Left ventricle myocardium inferior (tissue), 1 donor: ENCODE measurements at places on chromosomes 12 and 14.

DNA sequence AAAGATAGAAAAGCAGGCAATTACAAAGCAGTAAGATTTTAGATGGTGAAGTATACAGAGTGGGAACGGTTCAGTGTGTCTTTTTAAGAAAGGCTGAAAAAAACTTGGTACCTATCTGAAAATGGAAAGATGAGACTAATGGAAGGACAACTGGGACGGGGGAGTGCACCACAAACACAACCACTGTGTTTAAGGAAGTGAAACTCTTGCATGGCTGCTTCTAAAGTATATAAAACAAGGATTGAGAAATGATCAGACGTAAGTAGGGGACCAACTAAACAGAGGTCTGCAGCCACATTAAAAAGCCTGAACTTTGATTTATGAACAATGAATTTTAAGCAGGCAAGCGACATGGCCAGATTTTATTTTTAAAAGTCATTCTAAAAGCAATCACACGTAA is 328.6 kb downstream of the MDGA2 start:
- no peak for DNase-seq

DNA sequence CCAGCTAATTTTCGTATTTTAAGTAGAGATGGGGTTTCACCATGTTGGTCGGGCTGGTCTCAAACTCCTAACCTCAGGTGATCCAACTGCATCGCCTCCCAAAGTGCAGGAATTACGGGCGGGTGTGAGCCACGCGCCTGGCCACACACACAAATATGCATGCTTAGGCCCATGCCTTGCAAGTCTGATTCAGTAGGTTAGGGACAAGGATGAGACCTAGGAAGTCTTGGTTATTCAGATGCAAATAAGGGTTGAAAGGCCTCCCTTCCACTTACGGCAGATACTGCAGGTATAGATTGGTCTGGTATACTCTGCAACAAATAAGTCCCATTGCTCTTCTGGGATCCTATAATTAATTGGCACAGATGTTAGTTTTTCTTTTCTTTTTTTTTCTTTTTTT is 32.9 kb downstream of the TXNRD1 start:
- DNase-seq = no peak

DNA sequence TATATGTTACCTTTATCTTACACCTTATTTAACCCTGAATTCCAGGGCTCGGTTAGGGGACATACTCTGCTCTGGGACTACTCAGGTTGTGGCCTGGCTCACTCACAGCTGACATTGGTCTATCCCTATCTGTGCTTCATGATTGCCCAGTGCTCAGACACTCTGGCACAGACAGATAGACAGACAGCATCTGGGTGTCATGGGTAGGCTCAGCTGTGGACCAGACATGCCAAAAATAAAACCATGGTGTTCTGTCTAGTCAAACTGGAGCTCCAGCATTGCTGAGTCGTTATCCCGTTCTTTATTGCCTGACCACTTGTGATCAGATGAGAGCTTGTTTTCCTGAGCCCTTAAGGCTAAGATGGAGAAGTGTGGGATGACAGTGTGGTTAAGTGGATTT is 29.0 kb downstream of the FBXW8 start:
- DNase-seq = peak; percentile 30

DNA sequence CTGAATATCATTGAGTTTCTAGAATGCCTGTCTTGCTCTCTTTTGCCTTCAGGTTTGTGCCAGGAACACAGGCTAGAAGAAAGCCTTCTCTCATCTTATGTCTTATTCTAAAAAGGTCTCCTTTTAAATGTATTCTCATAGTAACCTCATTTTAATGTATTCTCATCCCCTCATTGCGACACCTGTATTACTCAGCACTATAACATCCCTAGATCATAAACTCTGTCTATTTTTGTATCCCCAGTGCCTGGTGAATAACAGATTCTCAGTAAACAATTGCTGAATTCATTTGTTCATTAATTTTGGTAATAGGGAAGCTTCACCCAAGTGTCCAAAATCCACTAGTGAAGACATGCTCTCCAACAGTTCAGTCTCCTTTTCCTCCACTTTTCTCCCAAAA is 8.8 kb upstream of the LRRK2 start:
- no peak for DNase-seq

GRCh38 chr14:65791191-65791981 is 378.9 kb downstream of the FUT8 start:
- DNase-seq = no peak

DNA sequence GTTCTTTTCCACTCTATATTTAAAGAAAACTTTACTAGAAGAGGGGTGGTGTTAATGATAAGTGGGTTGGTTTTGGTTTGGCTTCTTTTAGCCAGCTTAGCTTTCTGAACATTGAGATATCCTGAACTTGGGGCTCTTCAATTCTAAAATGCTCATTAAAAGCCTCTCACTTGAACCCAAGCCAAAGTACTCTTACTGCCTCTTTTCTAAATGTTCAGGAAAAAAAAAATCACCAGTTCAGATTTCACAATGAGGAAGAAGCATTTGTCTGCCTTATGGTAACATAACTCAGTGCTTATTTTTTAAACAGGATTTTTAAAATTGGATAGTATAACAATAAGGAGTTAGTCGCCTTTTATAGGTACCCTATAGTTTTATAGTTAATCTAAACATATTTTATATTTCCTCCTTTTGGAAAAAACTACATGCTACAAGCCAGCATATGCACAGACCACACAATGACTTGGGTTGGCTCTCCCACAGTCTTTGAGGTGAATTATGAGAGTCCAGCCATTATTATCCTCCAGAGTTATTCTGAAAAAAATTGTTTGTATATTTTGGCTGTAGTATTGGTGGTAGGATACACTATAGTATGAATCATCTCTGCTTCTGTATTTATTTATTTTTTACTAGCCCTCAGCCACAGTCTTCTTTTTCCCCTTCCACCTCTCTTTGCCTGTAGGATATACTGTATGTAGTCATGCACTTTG is 195.5 kb upstream of the TMPO start:
- DNase-seq = no peak

- no peak for DNase-seq
These were observed 57.0 kb upstream of the PNMA1 start for GRCh38 chr14:73770977-73771847.

GRCh38 chr12:6753772-6754356 is 923 bp upstream of the MLF2 start:
- no peak for DNase-seq

DNA sequence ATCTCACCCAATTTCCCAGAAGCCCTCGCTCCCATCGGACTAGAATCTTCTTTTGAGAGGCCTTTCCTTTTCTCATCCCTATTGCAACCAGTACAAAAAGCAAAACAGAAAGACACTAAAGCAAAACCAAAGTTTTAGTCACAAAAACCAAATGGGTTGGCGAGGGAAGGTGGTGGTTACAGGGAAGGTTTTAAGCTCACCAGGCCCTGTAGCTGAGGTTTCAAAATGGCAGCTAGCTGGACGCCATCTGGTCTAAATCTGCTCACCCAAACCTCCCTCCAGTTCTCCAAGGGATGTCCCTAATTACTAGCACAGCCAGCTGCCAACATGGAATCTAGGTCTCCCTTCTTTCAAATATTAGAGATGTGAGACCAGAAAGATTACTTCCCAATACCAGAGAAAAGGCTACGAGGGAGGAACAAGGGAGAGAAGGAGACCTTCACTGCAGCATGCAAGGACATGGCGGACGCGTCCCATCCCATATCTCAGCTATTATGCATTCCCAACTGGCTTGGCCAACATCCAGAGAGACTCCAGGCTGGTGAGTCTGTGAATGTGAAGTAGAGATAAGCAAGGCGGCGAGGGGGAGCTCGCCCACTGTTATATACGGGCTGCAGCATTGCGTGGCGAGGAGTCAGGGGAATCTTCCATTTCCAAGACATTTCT is 70.8 kb downstream of the DPF3 start:
- peak; percentile 58 for DNase-seq

- no peak for DNase-seq
These were observed 123.9 kb downstream of the PRMT8 start for GRCh38 chr12:3614806-3615466.

DNA sequence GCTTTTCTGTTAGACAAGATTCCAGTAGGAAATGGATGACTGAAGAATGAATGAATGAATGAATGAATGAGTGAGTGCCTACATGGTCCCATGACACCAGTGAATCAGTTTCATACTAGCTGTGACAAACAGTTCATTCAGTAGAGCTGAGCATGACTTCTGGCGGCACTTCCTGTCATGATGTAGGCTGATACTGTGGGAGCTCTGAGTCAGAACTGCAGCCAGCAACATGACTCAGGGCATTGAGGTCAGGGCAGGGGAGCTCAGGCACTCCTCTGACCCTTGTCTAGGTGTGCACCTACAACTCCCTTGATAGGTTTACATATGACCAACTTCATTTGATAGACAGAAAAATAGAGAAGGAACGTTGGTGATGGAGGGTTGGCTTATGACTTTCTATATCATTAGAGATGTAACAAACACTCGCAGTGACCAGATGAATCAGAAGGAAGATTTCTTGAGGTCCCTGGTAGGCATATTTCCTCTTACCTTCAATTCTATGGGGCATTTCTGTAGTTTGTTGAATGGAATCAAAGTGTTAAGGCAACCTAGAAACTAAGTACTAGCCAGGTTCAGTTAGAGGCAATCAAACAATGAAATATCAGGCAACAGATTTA is 139.3 kb upstream of the ARHGAP5 start:
- DNase-seq = peak; percentile 26

DNA sequence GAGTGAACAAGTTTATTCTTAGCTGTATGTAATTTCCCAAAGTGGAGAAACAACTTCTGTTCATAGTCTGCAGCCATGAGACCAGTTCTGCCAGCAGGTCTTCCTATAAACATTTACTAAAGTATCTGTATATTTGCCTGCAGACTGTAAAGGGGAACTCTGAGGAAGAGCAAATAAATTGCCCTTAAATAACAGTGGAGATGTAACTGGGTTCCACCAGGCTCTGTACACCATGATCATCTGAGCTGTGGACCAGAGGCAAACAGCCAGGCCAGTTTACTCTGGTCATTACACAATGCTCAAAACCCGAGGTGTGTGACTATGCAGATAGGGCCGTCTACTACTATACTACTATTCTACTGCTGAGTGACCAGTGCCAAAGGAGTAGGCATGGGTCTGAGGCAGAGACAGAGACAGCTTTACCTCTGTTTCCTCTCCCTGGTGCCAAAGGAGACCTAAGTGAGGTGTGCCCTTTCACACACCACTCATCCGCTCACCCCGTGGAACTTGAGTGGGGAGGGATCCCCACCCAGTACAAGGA is 21.1 kb upstream of the CERS5 start:
- no peak for DNase-seq
